Posterior cingulate gyrus (tissue), 11 donors: ENCODE measurements at places on chromosomes 11 and 22.

DNA sequence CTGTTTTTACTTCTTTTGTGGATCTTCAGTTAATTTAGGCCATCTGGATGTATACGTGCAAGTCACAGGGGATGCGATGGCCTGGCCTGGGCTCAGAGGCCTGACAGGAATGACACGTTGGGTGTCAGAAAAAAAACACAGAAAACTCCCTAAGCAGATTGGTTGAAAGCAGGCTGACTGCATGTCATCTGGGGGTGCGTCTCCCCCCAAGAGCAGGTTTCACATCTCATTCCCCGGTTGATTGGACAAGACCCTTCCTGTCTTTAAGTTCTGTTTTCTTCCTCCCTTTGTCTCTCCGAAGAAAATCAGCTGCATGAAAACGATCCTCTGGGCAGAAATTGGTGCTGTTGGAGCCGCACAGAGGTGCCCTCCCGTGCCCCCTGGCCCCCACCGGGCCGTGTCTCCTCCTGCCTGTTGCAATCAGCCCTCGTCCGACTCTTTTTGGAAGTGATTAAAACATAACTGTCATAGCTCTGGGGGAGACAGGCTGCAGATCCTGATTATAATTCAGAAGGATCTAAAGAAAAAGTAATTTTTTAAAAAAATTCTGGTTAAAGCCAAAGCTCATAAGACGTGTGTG is 71.8 kb upstream of the PARVG start:
- DNase-seq, result no peak

- DNase-seq, result no peak
Observed at GRCh38 chr22:48919851-48920589, 907.7 kb downstream of the BRD1 start.

DNA sequence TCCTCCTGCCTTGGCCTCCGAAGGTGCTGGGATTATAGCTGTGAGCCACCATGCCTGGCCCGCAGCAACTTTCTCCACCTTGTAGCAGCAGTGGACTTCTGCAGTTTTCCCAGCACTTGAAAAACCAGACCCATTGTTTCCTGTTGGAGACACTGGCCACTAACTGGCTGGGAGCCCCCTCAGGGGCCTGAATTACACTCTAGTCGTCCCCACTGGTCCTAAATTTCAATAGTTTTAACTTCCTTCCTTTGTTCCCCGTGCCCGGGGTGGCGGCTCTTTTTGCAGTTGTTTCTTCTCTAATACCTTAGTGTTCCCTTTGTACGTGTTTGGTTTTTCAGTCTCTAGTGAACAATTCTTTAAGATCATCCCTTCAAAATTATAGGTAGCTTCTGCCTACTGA is 2.6 kb upstream of the MRGPRE start:
- DNase-seq, result no peak

GRCh38 chr22:38467438-38467903 is 425 bp upstream of the KDELR3 start:
- DNase-seq, result peak; percentile 13

- DNase-seq, result no peak
Observed at GRCh38 chr22:25702040-25702439, 39.9 kb upstream of the MYO18B start.

DNA sequence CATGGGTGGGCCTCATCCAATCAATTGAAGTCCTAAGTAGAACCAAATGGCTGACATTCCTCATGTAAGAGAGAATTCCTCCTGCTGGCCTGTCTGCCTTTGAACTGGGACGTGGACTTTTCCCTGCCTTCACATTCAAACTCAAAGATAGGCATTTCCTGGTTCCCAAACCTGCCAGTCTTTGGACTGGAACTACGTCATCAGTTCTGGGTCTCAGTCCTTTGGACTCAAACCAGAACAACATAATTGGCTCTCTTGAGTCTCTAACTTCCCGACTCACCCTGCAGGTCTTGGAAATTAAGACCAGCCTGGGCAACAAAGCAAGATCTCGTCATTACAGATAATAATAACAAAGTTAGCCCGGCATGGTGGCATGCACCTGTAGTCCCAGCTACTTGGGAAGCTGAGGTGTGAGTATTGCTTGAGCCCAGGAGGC is 38.7 kb upstream of the NARS2 start:
- DNase-seq, result no peak

GRCh38 chr11:11977206-11977938 is 31.1 kb downstream of the DKK3 start:
- no peak for DNase-seq

DNA sequence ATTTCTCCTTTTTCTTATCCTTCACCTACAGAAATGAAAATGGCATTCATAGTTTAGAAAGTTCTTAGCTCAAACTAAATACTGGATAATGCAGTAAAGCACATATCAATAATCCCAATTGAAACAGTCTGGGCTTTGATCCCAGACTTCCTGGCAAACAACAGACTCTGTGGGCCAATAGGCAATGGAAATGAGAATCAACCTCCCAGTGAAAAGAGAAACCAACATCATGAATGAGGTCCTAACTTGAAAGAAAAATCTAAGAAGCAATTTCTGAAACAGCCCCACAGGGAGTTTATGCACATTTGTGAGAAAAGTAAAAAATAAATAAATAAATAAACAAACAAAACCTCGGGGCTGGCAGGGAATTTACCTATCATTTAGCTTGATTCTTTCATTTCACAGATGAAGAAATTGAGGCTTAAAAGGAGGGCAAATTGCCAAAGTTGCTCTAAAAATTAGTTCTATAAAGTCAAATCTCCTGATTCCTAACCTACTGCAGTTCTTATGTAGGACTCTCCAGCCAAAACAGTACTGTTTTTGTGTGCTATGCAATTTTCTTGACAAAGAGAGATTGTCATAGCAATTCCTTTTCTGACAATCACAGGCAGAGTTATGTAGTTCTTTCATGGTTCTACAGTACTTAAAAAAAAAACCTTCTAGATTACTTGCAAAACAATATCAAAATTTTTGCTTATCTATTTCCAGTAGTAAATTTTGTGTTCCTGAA is 265.8 kb downstream of the GRM5 start:
- no peak for DNase-seq

GRCh38 chr11:109870297-109870696 is 222.9 kb upstream of the ZC3H12C start:
- no peak for DNase-seq

DNA sequence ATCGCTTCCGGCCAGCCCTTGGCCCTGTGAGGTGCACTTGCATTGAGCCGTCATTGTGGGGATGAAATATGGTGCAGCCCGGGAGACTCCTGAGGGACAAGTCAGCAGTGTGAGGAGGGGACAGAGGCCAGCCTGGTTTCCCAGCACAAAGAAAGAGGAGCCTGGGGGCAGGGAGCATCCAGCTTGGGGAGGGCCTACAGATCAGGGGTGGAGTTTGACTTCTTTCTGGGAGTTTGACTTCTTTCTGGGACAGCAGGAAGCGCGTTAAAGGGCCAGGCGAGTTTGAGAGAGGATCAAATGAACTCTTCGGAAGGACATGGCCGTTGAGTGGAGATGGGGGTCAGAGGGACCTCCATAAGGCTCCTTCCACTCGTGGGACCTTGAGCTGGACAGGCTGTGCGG is 91.9 kb downstream of the LRRC32 start:
- no peak for DNase-seq

GRCh38 chr11:35683728-35684339 is 21.3 kb downstream of the TRIM44 start:
- no peak for DNase-seq

- DNase-seq, result no peak
Observed at GRCh38 chr11:129215506-129216245, 23.6 kb upstream of the ARHGAP32 start.

DNA sequence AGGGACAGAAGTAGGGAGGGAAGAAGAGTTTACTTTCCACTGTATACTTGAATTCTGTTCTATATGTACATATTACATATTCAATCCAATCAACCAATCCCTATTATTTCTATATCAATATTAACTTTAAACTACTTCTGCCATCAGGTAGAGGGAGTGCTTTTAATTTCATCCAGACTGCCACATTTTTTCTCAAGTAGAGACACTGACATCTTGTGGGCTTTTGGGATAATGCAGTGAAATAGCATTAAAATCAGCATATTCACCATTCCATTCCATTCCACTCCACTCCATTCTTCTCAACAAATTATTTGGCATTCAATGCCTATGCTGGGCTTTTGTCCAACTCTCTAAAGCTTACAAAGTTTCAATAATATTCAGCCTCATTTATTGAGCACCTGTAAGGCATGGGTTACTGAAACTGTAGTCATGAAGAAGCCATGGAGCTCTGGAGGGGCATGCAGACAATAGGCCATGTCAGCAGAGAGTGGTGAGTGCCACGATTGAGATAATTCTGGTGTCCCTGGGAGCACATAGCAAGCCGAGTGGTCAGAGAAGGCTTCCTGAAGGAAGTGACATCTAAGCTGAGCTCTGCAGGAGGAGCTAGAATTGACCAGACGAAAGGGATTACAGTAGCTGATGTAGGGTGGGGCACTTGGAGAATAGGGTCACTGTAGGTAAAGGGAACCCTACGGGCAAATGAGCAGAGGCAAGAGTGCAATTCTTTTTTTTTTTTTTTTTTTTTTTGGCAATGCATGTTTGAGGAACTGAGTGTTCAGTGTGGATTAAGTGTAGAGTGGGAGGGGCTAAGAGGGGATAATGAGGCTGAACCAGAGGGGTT is 12.8 kb upstream of the CLPB start:
- no peak for DNase-seq

DNA sequence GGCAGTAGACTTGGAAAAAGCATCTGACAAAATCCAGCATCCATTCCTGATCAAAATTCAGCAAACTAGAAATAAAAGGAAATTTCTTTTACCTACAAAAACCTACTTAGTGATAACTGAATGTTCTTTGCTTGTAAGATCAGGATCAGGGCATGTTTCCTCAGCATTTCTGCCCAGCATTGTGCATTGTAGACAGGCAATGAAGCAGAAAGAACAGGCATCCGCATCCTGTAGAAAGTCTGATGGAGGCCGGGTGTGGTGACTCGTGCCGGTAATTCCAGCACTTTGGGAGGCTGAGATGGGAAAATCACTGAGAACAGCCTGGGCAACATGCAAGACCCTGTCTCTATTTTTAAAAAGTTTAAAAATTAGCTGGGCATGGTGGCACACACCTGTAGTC is 32.5 kb upstream of the PANX2 start:
- no peak for DNase-seq

DNA sequence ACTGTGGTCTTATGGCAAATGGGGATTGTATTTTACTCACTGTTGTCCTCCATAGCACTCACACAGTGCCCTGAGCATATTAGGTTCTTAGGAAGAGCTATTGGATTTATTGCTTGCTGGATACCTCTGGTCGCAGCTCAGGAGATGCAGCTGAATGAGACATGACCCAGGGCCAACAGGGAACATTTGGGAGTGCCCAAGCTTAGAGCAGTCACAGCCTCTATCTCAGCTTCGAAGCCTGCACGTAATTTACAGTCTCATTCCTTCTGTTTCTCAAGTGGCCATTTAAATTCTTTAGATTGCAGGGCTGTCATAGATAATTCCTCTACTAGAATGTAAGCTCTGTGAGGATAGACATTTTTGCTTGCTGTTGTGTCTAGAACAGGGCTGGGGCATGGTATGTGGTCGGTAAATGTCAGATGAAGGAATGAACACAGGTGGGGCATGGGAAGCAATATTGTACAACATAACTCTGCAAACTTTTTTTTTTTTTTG is 192.8 kb downstream of the GRIK4 start:
- DNase-seq, result no peak

GRCh38 chr11:12871788-12872321 is 137.3 kb upstream of the RASSF10 start:
- no peak for DNase-seq

GRCh38 chr11:69682221-69682620 is 7.1 kb upstream of the LTO1 start:
- no peak for DNase-seq

DNA sequence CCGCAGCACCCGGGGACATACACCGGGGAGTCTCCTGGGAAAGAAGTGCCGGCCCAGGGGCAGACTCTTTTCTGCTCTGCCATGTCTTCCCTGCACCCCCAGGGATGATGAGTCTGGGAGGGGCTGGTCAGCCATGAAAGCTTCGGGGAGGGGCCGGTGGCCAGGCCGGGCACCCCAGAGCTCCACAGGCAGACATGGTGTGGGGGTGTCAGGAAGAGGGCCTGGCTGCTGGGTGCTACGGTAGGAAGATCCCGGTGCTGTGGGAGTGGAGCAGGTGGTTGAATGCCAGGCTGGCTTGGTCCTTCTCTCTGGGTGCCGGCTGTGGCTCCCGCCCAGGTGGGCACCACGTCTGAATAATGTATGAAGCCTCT is 17.4 kb downstream of the LSP1 start:
- DNase-seq, result no peak

DNA sequence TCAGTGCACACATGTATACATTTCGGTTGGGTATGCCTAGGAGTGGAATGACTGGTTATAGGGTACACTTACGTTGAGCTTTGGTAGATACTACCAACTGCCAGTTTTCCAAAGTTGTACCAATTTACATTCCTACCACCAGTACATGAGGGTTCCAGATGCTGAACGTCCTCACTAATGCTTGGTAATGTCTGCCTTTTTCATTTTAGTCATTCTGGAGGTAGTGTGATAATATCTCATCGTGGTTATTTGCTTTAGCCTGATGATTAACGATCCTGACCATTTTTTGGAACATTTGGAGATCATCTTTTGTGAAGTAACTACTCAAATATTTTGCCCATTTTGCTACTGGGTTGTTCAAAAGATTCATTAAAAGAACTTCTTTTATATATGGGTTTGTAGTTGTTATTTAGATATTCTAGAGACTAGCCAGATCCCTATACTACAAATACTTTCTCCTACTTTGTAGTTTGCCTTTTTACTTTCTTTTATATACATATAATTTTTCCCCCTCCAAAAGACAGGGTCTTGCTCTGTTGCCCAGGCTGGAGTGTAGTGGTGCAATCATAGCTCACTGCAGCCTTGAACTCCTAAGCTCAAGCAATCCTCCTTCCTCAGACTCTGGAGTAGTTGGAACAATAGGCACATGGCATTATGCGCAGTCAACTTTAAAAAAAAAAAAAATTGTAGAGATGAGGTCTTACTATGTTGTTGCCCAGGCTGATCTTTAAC is 62.1 kb downstream of the RBFOX2 start:
- no peak for DNase-seq

GRCh38 chr11:116221351-116221750 is 551.4 kb downstream of the BUD13 start:
- no peak for DNase-seq

DNA sequence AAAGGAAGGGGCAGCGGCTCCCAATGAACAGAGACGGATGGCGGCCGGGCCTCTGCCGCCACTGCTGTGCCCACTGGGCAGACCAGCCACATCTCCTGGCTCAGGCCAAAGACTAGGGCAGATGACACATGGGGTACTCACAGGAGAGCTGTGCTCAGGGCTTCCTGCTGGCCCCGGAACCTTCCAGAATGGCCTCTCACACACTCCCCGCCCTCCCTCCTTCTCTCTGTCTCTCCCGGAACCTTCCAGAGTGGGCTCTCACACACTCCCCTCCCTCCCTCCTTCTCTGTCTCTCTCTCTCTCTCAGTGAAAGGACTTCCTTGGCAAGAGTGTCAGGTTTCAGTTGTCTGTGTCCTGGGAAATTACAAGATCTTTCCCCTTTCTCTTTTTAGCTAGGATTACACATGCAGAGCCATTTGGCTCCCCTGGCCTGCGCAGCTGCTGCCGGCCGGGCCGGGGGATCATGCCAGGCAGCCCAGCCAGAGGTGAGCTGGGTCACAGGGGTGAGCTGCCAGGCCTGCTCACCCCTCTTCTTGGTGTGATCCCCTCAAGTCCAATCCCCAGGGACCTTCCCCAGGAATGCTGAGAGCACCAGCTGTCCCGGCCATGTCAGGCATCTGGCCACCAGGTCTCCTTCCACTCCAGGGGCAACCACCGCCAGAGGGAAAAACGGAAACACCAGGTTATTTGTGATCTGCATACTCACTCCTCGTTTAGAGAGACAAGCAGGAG is 45.3 kb upstream of the ADA2 start:
- DNase-seq, result no peak
